Activated CD4-positive, alpha-beta memory T cell treated with anti-CD3 and anti-CD28 coated beads for 36 hours (primary cell): ENCODE measurements at places on chromosomes 2 and 18. TPM values are rescaled to one million over a fixed set of nuclear protein-coding genes. Genes with fewer than 3 reads are reported as not detected.

- DNase-seq = no peak
Observed at GRCh38 chr2:219078126-219078525, 17.4 kb upstream of the IHH start.

DNA sequence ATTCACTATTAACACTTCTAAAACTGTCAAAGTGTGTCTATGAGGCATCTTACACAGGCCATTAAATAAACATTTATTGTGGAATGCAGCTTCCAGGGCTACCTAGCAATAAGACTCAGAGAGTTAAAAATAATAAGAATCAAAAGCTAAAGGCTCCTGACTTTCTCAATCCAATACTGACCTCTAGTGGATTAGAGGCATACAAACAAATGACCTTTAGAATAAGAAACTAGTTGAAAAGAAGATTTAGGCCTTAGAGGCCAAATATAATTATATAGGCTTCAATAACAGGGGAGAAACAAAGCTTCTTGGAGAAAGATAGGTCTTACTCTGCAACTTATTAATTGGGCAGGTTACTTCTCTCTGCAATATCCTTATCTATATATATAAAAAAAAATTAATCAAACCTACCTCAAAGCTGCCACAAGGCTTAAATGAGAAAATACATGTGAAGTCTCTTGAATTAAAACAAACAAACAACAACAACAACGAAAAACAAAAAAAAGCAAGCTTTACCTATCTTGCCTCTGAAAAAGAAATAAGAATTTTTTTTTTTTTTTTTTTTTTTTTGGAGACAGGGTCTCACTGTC, 246.1 kb downstream of the EXOC6B start:
- no peak for DNase-seq

DNA sequence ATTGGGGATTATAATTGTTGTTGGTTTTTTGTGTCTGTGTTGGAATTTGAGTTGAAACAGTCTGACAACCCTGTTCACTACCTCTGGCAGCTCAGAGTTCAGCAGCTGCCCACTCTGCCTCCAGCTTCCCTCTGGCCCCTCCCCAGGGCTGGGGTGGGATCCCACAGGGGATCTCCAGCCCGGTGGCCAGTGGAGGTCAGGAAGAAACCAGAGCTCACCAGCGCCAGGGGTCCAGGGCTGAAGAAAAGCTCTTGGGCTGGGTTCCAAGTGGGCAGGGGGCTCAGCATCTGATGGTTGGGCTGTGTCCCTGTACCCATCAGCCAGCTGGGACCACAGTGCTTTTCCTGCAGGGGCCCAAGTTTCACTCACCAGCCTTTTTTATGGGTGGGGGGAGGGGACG, 16.5 kb upstream of the NCL start:
- no peak for DNase-seq

LINC00305 gene
- not detected for total RNA-seq

PJVK gene
- 2.3 TPM for total RNA-seq
